ENCODE measurements at places on chromosomes 3 and 15.

DNA sequence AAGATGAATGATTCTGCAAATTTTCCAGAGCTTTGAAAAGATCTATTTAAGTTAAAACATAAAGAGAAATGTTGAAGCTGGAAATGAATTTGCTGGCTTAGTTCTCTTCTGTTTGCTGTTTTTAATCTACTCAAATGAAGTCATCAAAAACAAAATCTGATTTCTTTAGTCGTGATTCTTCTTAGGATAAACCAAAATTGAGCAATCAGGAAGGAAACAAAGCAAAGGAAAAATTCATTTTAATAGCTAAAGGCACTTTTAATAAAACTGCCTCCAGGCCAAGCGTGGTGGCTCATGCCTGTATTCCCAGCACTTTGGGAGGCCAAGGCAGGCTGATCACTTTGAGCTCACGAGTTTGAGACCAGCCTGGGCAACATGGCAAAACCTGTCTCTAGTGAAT is 91.2 kb downstream of the DUT start:
- no peak for DNase-seq

DNA sequence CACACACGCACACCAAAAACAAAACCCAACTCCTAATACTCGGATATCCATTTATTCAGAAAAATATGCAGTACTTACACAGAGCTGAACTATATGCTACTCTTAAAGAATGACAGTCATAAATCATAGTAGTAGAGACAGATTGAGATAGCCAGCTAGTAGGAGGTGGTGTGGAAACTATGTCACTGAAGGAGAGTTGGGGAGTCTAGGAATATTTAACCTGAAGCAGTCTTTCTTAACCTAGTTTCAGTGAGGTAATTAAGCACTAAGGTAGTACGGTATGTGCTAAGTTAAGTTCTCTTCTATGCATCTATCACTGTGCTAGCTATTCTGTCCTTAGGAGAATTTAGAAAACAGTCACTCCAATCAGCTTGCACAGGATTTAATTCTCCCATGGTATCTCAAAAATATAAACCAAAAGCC is 54.2 kb downstream of the ANKRD28 start:
- DNase-seq, result no peak

GRCh38 chr3:72585966-72586365 is 262.3 kb downstream of the SHQ1 start:
- DNase-seq, result no peak

GRCh38 chr15:70217226-70218160 is 119.8 kb upstream of the TLE3 start:
- no peak for DNase-seq

DNA sequence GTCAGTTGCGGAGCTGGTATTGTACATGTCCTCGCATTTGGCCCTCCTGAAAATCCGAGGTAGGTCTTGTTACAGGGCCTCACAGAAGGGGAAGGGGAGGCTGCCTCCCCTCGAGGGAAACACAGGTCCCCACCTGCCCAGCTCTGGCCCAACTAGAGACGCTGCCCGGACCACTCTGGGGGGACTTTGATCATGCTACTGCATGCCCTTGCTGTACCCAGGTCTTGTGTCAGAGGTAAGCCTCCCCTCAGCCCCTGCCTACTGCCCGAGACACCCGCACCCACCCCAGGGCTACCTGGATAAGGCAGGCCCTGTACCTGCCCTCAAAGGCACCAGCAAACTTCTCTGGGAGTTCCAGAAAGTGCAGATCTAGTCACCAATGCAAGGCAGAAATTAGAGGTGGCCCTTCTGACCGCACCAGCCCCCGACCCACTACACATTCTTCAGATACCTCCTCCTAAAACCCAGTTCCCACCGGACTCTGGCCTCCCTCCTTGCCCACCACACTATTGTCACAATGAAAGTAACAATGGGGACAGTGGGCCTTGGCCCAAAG is 981 bp upstream of the SCAP start:
- DNase-seq, result no peak

GRCh38 chr15:89406218-89406939 is 71.8 kb upstream of the POLG start:
- no peak for DNase-seq

DNA sequence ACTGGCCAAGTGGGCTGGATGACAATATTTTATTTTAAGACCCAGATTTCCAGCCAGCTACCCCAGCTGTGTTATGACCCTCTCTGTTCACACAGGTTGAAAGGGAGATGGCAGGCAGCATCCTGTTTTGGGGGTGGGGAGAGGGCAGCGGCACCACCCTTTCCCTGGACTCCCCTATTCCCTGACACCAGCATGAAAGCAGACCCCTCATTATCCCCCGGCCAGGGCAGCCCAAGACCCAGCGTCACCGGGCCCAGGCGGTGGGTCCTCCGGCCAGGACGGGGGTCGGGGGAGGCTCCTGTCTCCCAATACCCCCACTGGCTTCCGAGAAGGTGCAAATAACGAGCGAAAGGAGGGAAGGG is 127.6 kb upstream of the MEF2A start:
- no peak for DNase-seq

DNA sequence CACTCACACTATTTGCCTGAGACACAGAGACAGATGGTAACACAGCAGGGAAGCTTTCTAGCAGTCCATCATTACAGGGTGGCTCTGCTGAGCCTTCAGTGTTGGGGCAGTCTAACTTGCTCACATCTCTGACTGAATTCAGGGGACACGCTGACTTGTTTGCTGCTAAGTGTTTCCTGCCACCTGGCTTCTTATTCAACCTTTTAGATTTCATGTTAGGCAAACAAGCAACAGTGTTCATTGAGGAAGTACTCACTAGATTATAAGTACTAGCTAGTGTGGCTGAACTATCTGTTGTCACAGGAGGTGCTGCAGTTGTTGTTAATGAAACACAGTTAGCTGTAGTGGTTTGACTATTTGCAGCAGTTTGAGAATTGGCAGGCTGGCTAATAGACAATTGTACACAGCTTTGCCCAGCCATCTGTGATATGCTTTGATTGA is 37.3 kb downstream of the USF3 start:
- DNase-seq, result no peak

Measured in fibroblast of skin of abdomen (primary cell).